ENCODE measurements at places on chromosomes 7 and 10.
A peak's percentile ranks its signal among the peaks of the same experiment; 100 is the strongest.

DNA sequence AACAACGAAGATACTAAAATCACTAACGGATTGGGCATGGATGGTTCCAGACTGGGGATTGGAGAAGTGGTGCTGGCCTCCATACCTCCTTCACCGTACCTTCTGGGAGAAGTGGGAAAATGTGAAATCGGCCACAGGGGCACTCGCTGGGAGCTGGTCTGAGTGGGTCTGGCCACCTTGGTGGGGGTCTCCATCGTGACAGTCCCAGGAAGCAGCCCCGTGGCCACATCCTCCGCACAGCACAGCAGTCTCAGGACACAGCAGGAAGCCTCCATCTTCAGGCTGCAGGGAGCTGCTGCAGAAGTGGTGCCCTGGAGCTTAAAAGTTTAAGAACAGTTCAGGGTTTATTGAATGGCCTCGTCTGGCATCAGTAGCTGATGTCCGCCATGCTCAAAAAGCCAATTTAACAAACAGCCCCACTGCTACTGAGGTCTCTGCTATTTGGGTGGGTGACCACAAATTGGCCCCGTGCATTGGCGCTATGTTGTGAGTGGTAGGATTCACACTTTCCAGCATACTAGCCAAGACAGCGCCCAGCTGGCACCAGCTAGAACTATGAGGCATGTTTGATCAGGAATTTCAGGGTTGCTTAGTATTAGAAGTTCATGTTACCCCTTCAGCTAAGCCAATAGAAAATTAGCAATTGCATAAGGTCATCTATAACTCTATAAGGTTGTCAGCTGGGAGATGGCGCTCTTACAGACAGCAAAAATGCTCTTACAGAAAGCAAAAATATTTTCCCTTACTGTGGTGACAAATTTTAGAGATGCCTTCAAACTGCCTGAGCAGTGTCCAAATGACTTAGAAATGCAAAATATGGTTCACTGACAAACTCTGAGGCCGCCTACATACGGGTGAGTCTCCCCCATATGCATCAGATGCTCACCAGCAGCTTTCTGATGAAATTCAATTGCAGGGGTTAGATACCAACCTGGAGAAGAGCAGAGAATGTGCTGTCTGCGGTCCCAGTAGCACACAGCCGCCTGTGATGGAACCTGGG, 17.0 kb downstream of the PKD1L1 start:
- no peak for DNase-seq

GRCh38 chr7:5694912-5695726, 86.3 kb downstream of the RNF216 start:
- DNase-seq = peak; percentile 48

DNA sequence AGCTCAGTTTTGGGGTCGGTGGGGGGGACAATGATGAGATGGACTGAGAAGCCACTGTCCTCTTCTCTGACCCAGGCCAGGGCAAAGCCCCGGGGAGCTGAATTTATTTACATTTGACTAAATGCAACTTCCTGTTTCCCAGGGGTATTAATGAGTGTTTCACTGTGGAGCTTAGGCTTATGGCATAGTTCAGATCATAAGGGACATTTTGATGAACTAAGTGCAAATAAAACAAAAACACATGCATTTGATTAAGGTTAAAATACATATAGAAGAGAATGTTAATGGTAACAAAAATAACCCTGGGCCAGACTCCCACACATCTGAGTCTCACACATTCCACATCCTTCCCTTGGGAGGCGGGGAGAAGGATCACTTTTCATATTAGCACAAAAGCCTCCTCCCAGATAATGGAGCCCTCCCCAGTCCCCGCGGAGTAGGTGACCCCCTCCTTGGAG, 320.6 kb downstream of the FRMD4A start:
- DNase-seq = no peak

GRCh38 chr10:69007260-69007659, 18.7 kb downstream of the KIFBP start:
- no peak for DNase-seq

GRCh38 chr7:70719125-70719524, 412.8 kb upstream of the GALNT17 start:
- no peak for DNase-seq

Measured in stimulated activated CD8-positive, alpha-beta memory T cell treated with anti-CD3 and anti-CD28 coated beads, Interleukin-15, amount 100 ng/mL, for 1 hour (primary cell).